Muscle of leg (tissue), 16 donors: ENCODE measurements at places on chromosomes 1 and 21.
A peak's percentile ranks its signal among the peaks of the same experiment; 100 is the strongest.

DNA sequence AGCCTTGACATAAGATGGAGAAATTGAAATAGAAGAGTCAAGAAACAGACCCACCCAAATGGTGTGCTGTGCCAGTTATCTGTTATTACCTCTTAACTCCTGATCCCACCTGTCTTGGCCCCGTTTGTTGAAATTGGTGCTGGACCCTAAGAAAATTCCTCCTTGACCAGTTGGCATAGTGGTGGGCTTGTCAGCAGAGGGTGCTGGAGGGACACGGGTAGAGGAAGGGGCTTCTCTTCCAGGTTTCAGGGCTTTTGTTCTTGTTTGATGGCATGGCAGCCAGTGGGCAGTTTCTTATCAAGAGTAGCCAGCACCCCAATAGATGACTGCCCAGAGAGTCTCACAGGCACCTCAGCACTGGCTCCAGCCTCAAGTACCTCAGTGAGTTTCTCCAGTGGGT, 51.6 kb downstream of the PCBP3 start:
- peak; percentile 7 for DNase-seq

DNA sequence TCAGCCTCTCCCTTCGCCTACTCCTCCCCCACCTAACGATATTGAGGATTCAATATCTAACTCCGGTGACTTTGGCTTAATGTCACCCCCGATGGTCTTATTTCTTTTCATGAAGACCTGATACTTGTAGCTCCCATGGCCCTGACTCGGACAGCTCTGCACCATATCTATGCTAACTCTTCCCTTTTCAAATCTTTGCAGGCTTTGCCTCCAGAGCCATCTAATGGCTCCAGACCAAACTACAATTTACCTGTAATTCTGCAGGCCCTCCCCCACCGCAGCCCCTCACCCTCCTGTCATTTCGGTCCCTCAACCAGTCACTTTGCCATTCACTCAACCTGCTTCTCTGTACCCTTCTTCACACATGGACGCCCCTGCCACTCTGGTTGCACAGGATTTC, 7.9 kb upstream of the GSTM5 start:
- DNase-seq, result no peak

GRCh38 chr1:200659269-200659668, 10.4 kb downstream of the DDX59 start:
- DNase-seq, result no peak

DNA sequence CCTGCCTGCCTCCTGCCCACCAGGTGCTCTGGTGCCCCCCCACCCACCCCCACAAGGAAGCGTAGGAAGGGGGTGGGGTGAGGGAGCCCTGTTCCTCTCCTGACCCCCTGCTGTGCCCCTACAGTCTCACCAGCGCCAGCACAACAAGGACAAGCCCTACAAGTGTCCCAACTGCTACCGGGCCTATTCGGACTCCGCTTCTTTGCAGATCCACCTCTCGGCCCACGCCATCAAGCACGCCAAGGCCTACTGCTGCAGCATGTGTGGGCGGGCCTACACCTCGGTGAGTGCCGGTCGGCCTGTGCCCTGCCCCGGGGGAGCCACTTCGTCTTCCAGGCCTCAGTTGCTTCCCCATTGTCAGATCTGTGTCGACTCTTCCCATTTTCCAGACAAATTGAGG, 25.9 kb downstream of the A3GALT2 start:
- no peak for DNase-seq

- no peak for DNase-seq
Measured at GRCh38 chr1:84434801-84435549, 36.7 kb downstream of the DNASE2B start.
